MCF 10A (cell line): ENCODE measurements at places on chromosomes 2 and 18.
A peak's percentile ranks its signal among the peaks of the same experiment; 100 is the strongest.

DNA sequence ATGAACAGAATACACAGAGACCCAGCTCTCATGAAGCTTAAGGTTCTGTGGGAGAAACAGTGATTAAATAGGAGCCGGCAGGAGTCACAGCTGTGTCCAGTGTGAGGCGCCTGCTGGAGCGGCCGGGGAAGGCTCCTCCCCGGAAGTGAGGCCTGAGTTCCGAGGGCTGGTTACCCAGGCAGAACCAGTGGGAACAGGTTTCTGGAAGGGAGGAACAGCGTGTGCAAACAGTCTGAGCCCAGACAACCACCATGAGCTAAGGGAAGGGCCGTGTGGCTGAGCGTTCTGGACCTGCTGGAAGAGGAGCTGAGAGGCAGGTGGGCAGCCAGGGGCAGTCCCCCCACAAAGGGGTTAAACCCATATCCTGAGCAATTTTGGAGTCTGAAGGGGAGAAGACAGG is 26.0 kb upstream of the NPAS2 start:
- no peaks in the 10 kb centered on the region for H3K27me3 ChIP-seq
- no peak overlapping the region for H3K27ac ChIP-seq
- peaks cover 6% of the 10 kb centered on the region for H3K36me3 ChIP-seq
- peak; percentile 13 for DNase-seq
- H3K4me3 ChIP-seq, result no peak overlapping the region

DNA sequence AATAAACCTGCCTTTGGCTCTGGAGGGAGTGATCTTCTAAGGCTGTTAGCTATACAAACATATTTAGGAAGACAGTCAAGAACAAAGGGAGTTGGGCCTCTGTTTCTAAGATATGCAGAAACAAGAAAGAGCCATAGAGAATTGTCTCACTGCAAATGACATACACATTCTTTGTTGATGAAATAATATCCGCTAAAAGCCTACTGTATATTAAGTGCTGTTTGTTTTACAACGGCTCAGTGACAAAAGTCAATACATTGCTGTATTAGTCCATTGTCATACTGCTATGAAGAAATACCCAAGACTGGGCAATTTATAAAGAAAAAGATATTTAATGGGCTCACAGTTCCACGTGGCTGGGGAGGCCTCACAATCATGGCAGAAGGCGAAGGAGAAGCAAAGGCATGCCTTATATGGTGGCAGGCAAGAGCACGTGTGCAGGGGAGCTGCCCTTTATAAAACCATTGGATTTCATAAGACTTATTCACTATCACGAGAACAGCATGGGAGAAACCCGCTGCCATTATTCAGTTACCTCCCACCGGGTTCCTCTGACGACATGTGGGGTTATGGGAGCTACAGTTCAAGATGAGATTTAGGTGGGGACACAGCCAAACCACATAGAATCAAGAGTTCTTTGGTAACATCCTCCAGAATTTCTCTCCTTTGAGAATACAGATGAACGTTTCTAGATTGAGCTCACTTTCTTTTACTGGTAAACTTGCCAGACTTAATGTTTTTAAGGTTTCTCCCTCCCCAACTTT is 157.8 kb downstream of the PIK3C3 start:
- no peak overlapping the region for H3K4me3 ChIP-seq
- DNase-seq, result no peak
- H3K27me3 ChIP-seq, result no peaks in the 10 kb centered on the region
- no peaks in the 10 kb centered on the region for H3K36me3 ChIP-seq
- peaks cover 8% of the 10 kb centered on the region for H3K4me1 ChIP-seq
- H3K27ac ChIP-seq, result no peak overlapping the region

DNA sequence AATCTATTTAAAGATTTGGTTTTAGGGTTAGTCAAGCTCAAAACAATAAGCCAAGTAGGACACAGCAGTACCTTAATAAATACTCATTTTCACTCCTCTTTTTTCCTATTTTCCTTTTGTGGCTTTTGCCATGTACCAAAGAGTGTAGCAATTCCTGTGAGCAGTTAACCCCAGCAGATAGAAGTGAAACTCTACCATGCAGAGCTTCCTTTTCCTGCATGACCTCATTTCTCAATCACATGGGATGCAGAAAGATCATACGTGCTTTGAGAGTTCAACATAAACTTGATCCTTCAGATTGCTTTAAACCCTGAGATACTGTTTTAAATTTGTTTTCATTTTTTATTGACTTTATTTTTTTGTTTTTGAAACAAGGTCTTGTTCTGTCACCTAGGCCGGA is 99.1 kb upstream of the ARHGAP15 start:
- DNase-seq, result no peak
- no peak overlapping the region for H3K4me3 ChIP-seq
- no peaks in the 10 kb centered on the region for H3K27me3 ChIP-seq
- H3K27ac ChIP-seq, result no peak overlapping the region

DNA sequence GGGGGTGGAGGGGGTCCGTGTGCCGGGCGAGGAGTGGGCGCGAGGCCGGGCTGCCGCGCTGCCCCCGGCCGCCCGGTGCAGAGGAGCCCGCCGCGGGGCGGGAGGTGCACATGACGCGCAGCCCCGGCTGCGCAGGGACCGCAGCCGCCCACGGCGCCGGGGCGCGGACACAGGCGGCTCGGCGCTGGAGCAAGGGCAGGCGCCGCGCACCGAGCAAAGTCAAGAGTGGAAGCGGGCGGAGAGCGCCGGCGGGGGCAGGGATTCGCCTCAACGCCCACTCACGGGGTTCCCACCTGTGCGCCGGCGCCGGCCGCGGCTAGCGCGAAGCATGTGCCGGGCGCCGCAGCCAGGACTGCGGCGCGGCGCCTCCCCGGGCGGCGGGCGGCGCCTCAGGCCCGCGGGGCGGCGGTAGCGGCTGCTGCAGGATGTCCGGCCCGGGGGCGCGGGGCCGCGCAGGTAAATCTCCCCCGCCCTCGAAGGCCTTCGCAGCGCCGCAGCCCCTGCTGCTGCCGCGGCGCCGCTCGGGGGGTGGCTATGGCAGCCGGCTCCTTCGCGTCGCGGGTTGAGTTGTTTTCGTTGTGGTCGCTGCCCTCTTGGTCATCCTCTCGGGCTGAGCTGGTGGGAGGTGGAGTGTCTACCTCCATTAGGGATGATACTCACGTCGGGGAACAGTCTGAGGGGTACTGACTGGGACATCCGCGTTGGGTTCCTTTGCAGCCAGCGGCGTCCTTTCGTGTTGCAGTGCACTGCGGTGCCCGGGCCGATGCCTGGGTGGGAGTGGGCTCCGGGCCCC is 216.3 kb upstream of the DTNA start:
- no peaks in the 10 kb centered on the region for H3K4me1 ChIP-seq
- H3K4me3 ChIP-seq, result peak overlapping the region; percentile 43
- no peaks in the 10 kb centered on the region for H3K36me3 ChIP-seq
- no peak overlapping the region for H3K27ac ChIP-seq

DNA sequence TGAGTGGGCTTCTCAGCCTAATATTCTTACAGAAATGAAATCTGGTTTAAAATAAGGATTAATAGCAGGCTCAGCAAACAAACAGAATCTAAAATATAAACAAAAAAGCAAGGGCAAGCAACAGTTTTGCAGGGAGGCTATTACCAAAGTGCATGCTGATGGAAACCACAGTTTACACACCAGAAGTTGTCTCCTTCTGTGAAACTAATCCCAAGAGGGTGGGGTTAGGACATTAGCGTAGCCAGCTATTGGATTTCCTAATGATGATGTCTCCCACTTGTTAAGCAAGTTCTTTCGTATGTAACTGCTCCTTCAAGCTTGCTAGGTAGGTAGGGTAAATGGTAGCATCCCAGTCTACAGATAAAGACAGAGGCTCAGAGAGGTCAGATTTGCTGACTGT is 65.0 kb upstream of the TSPYL6 start:
- no peaks in the 10 kb centered on the region for H3K27me3 ChIP-seq
- H3K4me1 ChIP-seq, result no peaks in the 10 kb centered on the region
- no peak overlapping the region for H3K4me3 ChIP-seq
